ENCODE measurements at places on chromosomes 7 and 10.

GRCh38 chr10:124364674-124365073, 54.0 kb downstream of the OAT start:
- no peaks in the 10 kb centered on the region for H3K27me3 ChIP-seq
- no peak overlapping the region for H3K4me3 ChIP-seq
- no peaks in the 10 kb centered on the region for H3K4me1 ChIP-seq

DNA sequence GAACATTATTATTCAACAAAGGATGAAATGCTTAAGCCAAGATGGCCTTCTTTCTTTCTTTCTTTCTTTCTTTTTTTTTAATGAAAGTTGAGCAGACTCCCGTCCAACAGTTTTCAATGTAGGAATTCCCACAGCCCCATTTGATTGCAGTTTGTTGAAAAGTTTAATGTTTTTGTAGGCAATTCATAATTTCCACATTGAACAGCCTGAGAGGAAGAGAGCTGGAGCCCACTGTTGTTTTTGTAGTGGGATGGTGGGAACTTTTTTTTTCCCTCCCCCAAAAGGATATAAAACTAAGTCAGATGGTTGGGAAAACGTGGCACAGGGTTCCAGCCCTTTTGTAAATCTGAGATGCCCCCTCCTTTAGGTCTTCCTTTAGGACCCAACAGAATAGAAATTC, 86.6 kb downstream of the TCF7L2 start:
- no peak overlapping the region for H3K4me3 ChIP-seq
- no peak for DNase-seq
- no peak overlapping the region for H3K27ac ChIP-seq
- no peaks in the 10 kb centered on the region for H3K27me3 ChIP-seq
- H3K36me3 ChIP-seq = peaks cover 23% of the 10 kb centered on the region

GRCh38 chr10:90598513-90598912, 259.3 kb downstream of the HTR7 start:
- no peak for DNase-seq
- H3K36me3 ChIP-seq = no peaks in the 10 kb centered on the region
- no peaks in the 10 kb centered on the region for H3K27me3 ChIP-seq

- DNase-seq = no peak
- H3K36me3 ChIP-seq = peaks cover 29% of the 10 kb centered on the region
- H3K4me3 ChIP-seq = no peak overlapping the region
- H3K4me1 ChIP-seq = peaks cover 24% of the 10 kb centered on the region
- H3K27ac ChIP-seq = peak overlapping the region; percentile 2
Measured at GRCh38 chr7:107917763-107918651, 27.0 kb downstream of the DLD start.
